ENCODE measurements at places on chromosomes 6 and 20.

DNA sequence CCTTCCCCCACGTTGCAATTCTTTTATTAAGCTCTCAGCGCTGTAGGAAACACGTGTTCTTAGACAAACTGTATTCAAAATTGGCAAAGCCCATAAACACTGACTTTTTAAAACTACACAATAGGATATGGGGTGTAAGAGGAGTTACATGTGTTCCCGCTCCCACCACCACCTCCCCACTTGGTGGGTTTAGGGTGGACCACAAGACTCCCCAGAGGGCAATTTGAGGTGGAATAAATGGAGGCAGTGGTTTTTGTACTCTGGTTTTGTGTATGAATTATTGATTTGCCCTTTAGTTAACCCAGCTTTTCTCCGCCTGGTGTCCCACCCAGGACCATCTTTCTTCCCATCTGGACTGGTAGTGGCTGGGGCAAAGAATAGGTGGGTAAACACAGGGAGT lies 3.7 kb downstream of the UQCC2 start:
- peak; percentile 12 for DNase-seq

GRCh38 chr20:41119614-41120561 lies 17.5 kb upstream of the PLCG1 start:
- no peak for DNase-seq

- no peak for DNase-seq
Measured at GRCh38 chr6:116200619-116201249, 53.1 kb downstream of the TSPYL4 start.

- DNase-seq = no peak
Measured at GRCh38 chr20:17727351-17727750, 27.6 kb downstream of the BANF2 start.

DNA sequence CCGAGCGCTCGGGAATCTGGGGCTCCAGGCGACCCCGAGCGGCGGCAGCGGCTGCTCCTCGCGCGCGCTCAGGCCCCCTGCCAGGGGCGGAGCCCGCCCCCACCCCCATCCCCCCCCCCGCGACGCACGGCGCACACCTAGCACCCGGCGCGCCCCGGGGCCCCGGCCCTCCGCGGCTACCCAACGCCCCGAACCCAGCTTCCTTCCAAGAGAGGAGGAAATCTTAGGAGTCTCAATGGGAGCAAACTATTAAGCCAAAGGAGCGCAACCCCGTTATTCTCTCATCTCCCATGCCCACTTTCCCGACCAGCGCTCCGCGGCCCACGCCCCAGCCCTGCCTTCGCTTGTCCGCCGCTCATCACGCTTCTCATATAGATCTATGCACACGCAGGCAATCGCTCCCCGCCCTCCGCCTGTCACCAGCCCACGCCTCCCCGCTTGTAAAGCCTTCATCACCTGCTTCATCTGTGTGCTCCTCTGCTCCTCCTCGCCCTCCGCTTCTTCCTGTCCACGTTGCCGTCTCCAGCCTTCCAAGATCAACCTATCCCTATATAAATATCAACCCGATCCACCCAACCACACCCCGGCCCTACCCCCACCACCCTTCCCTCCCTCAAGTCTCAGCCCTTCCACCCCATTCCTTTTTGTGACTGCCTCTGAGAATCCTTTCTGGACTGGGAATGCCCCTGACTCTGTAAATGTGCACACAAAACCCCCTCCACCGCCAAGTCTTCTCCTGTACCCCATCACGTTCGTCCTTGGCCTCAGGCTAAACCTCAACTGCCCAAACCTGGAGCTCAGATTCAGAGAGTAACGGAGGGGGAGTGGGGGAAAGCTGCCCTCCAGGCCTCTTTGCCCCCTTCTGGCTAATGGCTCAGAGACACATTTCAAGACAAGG lies at the start of gene DLK2:
Gene DLK2, minus strand, starts transcription at position 18 of the 898 bp plus-strand sequence. CDS start 723 bp downstream, outside the sequence.
- DNase-seq = no peak

- no peak for DNase-seq
Measured at GRCh38 chr20:46622165-46622564, 29.1 kb downstream of the SLC13A3 start.

DNA sequence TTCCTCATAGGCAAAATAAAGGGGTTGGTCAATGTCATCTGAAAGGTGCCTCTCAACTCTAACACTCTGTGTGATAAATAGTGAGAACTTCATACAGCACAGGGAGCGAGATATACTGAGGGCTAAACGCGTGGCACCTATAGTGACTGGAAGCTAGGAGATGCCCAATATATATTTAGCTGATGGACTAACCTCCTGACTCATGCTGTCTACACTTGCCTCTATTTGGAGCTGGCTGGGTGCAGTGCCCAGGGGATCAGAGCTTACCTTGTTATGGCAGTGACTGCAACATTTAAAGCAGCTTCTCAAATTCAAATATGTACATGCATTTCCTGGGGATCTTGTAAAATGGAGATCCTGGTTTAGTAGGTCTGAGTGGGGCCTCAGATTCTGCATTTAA lies 111.6 kb upstream of the PLN start:
- DNase-seq = no peak

DNA sequence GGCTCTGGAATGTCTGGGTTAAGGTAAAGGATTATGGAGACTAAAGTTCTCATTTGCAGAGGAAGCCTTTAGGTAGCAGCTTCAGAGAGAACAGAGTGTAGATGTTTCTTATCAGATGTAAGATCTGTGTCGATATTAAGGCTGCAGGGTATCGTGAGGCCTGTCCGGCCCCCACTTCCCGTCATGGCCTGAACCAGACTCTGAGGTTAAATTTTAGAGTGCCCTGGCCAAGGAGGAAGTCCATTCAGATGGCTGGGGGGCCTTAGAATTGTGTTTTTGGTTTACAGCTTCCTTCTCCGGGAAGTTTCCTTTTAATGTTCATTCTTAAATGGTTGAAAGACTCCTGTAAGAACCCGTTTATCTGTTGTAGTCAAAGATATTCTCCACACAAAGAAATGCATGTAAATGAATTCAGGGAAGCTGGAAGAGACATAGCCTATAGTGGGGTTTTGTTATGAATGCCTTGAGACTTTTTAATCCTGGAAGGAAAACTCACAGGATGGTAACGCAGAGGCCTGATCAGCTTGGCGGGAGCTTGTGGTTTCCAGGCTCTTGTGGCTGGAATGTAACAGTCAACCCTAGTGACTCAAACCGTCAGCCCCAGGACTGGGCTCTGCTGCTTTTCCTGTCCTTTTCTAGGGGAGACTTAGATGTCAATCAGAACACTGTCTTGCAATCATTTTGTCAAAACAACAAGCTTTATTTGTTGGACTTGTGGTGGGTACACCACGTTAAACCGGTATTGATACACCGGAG lies 34.7 kb downstream of the KIF25 start:
- DNase-seq = peak; percentile 93

- DNase-seq = no peak
Measured at GRCh38 chr6:158908606-158909005, 89.4 kb upstream of the EZR start.

DNA sequence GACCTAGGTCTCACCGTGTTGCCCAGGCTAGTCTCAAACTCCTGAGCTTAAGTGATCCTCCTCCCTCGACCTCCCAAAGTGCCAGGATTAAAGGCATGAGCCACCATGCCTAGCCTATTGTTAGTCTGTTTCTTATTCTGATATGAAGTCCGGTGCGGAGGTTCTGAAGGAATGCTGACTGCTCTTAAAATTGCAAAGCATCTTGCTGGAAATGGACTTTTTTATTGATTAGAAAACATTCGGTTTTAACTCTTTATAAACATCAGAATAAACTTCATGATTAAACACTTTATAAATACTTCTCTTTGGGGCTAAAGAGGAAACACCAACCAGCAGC lies 3.2 kb downstream of the TNFAIP3 start:
- no peak for DNase-seq

- DNase-seq = no peak
Measured at GRCh38 chr6:115362234-115362633, 698.5 kb downstream of the FRK start.

DNA sequence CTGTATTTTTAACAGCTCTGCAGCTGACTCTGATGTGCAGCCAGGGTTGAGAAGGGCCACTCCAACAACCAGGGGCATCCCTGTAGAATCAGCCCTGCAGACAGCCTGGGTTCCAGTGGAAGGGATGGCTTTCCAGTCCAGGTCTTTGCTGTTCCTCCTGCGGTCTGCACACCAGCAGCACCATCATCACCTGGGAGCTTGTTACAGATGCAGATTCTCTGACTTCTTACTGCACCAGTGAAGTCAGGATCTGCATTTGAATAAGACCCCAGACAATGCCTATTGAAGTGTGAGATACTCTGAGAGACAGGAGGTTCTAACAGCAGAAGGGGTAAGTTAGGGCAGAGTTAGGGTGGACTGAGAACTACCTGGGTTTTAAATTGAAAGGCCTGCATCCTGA lies 151.3 kb downstream of the F13A1 start:
- DNase-seq = no peak

GRCh38 chr20:39190666-39191570 lies 228.8 kb downstream of the DHX35 start:
- DNase-seq = peak; percentile 27

Measured in fibroblast of skin of abdomen (primary cell).